ENCODE measurements at places on chromosomes 12 and 14. TPM values are rescaled to one million over a fixed set of nuclear protein-coding genes. Genes with fewer than 3 reads are reported as not detected.

DNA sequence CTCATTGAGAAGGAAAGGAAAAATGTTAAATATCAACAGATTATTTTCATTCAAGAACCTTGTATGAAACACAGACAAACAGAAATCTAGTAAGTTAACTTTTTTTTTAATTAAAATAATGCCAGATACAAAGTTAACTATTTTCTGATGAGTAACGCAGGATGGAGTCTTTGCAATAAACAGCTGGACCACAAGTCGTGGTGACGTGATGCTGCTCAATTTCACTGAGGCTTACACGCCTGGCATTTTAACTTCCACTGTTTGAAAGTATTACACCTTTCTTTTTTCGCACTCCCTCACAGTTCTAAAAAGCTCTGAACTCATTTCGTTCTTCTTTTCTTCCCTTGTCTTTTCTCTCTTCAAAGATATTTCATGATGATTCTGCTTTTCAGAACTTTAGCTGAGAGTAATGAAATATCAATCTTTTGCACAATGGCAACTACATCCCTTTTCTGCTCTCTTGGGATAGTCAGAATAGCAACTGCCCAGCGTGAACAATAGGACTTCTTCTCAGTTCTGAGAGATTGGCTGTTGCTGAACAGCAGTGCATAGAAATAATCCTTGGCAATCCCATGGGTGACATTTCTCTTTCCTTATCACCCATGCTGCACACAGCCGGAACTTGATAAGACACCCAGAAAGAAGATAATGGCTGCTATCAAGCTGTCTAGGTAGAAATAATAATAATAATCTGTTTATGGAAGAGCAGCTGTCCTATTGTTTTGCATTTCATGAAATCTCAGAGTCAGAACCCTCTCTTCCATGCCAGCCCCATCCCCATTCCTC, 160.5 kb downstream of the BTG1 start:
- DNase-seq, result peak; percentile 38

GRCh38 chr14:22552827-22553076, 36.3 kb downstream of the DAD1 start:
- DNase-seq, result no peak

DNA sequence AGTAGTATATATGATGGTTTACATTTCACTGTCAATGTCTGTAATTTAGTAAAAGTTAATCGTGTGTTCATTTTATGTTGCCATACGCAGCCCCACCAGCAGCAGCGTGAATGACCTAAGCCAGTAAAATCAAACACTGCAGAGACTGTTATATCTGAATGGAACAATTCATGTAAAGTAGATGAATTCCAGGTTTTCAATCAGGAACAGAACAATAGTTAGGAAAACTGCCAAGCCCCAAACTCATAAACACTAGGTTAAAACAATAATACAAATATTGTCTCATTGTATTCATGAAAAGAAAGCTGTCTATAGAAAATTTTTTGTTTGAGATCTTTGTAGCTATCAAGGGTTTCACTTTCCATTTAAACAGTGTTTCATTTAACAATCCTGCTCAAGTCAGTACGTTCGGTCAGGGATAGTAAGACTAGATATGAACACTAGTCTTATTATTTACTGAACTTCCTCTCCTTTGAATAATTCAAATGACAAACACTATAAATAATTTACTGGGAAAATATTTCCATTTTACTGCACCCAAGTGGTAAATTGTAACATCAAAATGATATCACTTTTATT, 256.8 kb upstream of the FLRT2 start:
- peak; percentile 30 for DNase-seq

DNA sequence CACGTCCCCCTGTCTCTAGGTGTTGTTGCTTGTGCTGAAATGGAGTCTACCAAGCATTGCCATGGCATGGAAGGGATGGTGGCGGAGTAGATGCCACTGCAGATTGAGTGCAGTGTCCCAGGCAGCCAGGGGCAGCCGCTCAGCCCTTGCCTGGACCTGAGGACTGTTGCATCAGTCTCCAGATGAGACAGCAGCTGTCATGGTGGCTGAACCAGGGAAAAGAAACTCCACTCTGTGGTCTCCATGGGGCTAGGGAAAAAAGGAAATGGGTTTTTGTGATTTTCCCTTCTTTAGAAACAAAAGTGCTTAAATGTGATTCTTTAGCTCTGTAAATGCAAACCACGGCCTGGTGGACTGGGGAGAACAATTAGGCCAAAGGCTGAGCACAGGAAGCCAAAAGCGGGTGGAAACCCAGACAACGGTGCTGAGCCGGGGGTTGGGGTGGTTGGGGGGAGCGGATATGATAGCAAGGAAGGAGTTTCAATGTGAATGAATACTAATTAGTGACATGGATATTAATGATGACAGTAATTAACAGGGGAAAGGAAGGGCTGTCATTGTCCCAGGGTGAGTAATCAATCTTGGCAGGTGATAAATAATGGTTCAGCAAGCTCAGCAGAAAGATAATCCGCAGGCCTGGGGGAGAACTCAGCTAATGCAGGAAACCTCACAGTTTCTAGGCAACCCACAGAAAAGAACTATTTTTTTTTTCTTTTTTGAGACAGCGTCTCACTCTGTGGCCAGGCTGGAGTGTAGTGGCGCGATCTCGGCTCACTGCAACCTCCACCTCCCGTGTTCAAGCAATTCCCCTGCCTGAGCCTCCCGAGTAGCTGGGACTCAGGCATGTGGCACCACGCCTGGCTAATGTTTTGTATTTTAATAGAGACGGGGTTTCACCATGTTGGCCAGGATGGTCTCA, 442.6 kb downstream of the DPF3 start:
- DNase-seq, result no peak

- peak; percentile 83 for DNase-seq
These were observed 21.1 kb upstream of the CORO1C start for GRCh38 chr12:108752387-108752786.

DNA sequence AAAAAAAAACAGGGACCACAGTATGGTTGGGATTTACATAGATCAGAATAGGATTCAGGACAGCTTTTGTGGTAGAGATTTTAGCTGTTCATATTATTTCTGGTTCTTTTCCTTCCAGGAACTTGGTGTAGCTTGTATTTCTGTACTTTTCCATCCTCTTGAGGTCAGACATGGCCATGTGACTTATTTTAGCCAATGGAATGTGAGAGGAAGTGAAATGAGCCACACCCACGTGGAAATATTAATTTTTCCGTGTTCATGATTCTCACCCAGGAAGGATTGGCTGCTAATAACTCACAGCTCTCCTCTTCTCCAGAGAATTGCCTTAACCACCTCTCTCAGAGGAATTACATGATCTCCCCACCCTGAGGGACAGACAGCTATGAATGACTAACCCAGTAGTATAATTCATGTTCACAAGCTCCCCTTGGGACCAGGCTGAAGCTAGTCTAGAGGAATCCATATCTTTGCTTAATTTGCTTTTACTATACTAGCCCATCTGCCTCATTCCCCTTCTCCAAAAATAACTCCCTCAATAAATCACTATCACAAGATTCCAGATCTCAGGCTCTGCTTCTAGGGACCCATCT, 340.4 kb downstream of the NUAK1 start:
- no peak for DNase-seq

CCDC38 gene
- not detected for total RNA-seq

DNA sequence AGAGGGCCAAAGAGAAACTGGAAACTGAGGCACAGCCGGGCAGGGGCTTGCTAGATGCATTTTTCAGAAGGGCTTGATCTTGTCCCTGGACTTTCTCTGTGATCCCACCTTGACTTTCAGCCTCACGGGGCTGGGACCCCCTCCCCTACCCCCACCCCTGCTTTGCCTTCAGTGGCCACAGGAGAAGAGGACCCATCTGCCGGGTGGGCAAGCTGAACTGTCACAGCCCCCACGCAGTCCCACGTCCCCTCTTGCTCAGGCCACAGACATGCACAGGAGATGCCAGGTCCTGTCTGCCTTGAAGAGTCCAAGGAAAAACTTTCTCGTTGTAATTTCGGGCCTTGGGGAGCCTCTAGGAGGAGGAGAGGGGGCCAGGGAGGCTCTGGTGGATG, 158.9 kb downstream of the KIF26A start:
- no peak for DNase-seq

MYF5 gene
- 3.5 TPM for total RNA-seq

- no peak for DNase-seq
These were observed 316.4 kb downstream of the BCAT1 start for GRCh38 chr12:24632466-24632865.

- DNase-seq, result no peak
These were observed 250.2 kb downstream of the GPHN start for GRCh38 chr14:66758031-66758613.

GRCh38 chr12:72647139-72647538, 375.0 kb downstream of the TRHDE start:
- DNase-seq, result no peak

PTGDR gene
- 0.39 TPM for total RNA-seq

- no peak for DNase-seq
These were observed 12.0 kb downstream of the CATSPERB start for GRCh38 chr14:91719839-91720238.

DNA sequence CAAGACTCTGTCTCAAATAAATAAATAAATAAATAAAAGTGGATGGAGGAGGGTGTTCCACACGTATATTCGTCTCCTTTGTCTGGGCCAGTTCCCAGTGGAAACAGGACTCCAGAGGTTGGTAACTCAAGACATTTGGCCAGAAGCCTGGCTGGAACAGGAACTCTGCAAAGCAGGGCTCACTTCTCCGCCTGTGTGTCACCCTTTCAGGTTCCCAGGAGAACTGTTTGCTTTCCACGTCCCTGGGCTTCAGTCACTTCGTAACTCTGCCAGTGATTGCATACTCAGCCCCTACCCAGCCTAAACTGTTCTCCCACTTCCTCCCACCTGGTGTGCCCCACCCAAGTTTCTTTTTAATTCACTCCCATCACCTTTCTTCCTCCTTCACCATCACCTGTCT, 7.0 kb upstream of the UBE2N start:
- DNase-seq, result no peak

DNA sequence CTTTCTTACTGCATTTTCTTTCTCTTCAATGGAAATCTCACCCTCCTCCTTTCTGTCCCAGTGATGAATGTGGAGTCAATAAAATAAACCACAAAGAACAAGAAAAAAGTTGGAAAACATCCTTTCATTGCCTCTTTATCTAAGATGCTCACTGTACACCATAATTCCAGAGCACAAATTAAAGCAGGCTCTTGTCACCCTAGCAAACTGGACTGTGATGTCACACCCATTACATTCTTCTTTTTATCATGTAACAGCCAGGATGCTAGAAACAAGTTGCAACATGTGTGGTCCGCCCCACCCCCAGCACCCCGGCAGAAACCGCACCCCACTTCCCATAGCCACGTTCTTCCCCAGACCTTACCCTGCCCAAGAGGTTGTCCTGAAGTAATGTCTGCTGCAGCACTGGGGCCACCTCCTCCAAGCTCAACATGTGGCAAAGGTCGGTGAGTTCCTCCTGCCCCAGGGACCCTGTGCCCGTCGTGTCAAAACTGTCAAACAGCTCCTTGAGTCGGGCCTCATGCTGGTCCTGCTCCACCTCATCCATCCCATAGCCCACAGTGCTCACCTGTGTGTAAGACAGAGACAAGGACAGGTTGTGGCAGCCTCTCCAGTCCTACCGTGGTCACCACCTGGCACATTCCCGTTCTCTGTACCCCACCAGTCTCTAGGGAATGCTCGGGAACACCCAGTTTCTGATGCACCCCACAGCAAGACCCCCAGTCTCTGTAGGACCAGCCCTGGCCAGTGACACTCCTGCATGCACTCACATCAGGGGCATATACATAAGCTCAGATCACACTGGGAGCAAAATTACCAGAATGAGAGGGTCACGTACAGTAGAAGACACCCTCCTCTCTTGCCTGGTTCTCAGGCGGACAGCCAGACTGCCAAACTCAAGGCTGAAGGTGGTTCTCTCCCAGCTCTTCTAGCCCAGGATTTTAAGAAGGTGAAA, 9.2 kb downstream of the NIN start:
- no peak for DNase-seq

DNA sequence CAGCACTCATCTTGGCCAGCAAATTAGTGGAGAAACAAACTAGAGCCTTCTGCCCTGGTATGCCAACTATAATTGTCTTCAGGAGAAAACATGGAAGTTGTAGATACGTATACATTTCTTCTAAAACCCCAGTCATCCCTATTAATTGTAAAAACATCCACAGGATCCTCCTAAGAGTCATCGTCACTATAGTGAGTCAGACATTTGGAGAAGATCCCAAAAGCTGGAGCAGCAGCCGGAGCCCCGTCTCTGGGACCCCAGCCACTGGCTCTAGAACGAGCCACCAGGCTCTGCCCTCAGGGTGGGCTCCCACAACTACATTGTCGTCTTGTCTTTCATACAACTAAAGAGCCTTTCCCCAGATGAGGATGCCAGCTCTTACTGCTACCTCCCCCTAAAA, 15.5 kb downstream of the PRKAB1 start:
- DNase-seq, result no peak

RTL1 gene
- 4.2 TPM for total RNA-seq

GRCh38 chr14:101235335-101236103, 325.8 kb upstream of the DIO3 start:
- no peak for DNase-seq

GRCh38 chr12:5499566-5500330, 67.8 kb downstream of the NTF3 start:
- DNase-seq, result peak; percentile 36

GRCh38 chr12:79983986-79984620, 49.2 kb upstream of the PPP1R12A start:
- DNase-seq, result peak; percentile 8

GRCh38 chr12:131895640-131896079, 1.2 kb downstream of the ULK1 start:
- DNase-seq, result no peak

GRCh38 chr12:59787610-59788009, 191.8 kb downstream of the SLC16A7 start:
- DNase-seq, result peak; percentile 26

DNA sequence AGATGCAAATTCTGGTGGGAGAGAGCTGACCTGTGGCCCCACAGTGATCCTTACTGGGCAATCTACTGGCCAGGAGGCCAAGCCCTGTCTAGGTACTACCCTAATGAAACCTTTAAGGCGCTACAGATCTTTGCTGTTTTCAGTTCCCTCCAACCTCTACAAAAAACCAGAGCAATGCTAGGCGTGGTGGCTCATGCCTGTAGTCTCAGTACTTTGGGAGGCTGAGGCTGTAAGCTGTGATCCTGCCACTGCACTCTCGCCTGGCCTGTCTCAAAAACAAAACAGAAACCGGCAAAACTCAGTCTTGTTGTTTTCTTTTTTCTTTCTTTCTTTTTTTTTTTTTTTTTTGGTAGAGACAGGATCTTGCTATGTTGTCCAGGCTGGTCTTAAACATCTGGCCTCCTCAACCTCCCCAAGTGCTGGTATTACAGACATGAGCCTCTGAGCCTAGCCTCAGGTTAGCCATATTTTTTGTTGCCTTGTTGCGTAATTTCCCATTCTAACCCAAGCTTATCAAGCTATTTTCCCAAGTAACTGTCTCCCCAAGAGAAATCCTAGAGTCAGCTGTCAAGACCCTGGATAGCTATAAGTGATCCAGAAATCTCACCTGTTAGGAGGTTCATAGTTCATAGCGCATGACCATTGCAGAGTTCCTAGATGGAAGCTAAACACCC, 2.8 kb downstream of the ETFBKMT start:
- DNase-seq, result no peak

DNA sequence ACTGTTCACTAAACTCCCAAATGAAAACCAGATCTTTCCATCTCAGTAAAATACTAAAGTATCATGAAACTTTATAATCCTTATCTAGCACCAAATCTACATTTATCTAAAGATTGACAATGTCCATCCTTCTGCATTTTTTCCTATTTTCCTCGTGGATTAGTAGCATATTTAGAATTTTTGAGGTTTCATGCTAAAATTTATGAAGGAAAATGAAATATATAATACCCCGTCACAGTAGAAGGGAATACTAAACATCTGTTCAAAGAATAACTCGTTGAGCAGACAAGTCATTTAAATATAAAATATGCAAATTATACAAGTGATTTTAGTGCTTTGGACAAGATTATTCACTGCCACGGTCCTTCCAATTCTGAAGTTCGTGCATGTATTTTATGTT, 122.7 kb upstream of the SLCO1C1 start:
- DNase-seq, result no peak

All from skin of body (tissue), 3 donors.